ENCODE measurements at places on chromosomes 5 and 9.

DNA sequence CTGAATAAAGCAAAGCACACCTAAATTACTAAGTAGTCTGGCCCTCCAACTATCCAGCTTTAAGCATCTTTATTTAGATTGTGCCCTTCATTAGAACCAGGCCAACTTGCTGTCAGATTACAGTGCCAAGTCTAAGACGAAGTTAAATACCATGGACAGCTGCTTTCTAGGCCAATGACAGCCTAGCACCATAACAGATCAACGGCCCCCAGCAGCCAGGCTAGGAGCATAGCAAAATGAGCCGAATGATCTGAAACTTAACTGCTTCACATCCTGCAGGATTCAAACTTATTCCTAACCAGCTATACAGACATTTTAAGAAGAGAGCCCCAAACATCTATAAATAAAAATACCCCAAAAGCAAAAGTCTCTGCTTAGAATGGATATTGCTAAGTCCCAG, 6.8 kb downstream of the SLC24A2 start:
- peak; percentile 32 for DNase-seq

DNA sequence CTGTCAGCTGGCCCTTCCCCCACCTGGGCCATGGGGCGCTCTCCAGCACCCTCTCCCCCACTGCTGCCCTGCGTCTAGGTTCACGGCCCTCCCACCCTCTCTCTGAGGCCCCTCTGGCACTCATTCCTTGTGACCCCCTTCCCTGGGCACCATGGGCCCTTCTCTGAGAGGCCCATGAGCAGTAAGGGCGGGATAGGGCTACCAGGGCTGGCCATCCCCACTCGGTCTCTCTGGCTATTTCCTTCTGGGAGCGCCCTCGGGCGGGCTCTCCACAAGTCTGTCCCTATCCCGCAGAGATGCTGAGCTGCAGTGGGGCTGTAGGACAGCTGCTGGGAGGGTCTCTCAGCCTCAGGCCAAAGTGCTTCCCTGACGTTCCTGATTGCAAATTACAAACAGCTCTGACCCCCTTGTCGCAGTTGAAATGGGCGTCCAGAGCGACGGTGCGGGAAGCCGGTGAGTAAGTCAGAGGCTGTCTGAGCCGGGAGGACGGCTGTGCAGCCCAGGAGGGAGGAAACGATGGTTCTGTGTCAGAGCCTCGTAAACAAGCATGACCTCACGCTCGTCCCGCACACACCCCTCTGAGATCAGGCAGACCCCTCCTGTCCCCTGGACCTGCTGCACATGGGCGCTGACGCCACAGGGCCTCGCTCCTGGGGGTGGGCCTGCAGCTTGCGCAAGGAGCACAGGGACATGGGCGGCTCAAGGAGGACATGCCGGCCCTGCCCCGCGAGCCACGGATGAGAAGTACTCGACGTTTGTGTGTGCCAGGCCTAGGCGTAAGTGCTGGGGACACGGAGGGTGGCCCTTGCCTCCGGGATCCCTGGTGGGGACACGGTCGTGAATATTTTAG, 36.3 kb upstream of the GFPT2 start:
- no peak for DNase-seq

GRCh38 chr5:143506836-143507552, 103.5 kb upstream of the NR3C1 start:
- no peak for DNase-seq

GRCh38 chr5:171835066-171835465, 49.4 kb downstream of the SMIM23 start:
- no peak for DNase-seq

DNA sequence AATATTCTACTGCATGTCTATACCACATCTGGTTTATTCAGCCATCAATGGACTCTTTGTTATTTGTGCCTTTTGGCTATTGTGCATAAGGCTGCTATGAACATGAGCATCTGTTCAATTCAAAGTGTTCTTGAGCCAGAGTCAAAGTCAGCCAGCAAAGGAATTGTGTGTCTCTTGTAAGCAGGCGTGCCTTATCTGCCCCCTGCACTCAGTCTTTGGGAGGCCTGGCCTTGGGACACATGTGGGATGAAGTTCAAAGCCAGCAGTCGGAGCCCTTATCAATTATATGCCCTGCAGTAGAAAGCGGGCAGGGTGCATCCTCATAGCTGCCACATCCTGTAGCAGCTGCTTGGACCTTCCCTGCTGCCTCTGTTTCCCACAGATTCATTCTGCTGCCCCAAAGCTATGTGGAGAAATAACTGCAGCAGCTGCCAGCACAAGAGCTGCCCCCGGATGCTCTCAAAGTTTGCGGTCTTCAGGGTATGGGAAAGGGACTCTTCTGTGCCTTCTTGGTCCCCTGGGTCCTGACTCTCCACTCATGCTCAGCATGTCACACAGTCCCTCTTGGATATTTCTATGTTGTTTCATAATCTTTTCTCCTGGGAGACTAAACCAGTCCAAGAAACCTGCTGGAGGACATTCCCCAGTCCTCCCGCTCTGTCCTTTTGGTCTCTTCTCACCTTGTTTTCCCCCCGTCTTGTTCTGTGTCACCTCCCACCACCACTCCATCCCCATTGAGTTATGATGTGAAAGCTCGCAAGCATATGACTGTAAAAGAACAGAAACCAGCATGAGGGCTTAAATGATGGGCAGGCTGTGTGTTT, 35.9 kb downstream of the STOM start:
- DNase-seq, result peak; percentile 86

- no peak for DNase-seq
Measured at GRCh38 chr5:129511291-129511690, 51.2 kb downstream of the ADAMTS19 start.

- no peak for DNase-seq
Measured at GRCh38 chr5:79976759-79977515, 14.1 kb downstream of the MTX3 start.

- no peak for DNase-seq
Measured at GRCh38 chr5:618450-618849, 6.3 kb downstream of the CEP72 start.

DNA sequence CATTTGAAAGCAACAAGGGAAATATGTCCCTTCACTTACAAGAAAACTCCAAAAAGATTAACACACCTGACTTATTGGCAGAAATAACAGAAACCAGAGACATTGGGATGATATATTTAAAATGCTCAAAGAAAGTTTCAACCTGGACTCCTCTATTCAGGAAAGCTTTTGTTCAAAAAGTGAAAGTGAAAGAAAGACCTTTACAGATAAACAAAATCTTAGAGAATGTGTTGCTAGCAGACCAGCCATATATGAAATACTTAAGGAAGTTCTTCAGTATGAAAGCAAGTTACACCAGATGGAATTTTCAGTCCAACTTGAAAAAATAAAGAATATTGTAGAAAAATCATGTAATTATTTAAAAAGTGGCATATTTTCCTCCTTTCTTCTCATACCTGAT, 1075.1 kb downstream of the NR2F1-AS1 start:
- peak; percentile 83 for DNase-seq

DNA sequence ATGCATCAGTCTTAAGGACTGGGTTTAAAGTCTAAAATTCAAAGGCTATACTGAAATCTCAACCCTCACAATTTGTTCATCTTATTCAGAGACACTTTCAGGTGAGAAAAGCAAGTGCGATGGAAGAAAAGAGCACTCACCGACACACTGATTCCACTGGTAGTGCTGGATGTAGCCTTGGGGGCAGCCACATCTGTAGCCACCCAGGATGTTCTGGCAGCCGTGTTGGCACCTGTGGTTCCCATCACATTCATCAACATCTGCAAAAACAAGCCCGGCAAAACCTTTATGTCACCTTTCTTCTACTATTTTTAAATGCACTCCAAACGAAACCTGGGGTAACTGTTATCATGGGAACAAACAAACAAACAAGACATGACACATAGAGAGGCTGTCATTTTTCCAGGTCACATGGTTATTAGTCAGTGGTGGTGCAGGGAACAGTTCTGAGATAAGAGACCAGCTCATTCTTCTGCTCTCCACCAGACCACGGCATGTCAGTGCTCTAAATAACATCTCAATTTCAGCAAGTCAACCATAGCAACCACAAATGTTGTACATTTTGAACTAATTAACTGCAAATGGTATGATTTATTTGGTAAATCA, 188.4 kb downstream of the SLC12A2 start:
- DNase-seq, result peak; percentile 0

DNA sequence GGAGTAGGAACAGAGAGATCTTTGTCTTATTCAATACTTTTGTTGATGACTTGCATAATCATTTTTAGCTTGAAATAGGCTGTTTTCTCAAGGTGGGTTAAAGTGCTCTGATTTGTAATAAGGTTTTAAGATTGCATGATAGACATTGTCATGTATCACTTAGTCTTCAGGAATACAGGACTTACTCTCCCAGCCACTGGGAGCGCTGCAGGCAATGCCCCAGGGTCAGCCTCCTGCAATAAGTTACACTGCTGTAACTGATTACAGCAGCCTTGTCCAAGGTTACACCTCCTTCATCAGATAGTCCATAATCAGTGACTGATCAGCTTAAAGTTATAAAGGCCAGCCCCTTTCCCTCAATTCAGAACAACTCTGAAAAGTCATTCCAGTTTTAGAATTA, 218.6 kb downstream of the ESM1 start:
- peak; percentile 14 for DNase-seq

GRCh38 chr9:89843074-89843473, 238.3 kb downstream of the GADD45G start:
- DNase-seq, result no peak
